ENCODE measurements at places on chromosomes 11 and 22.

- no peak for DNase-seq
Observed at GRCh38 chr11:20089796-20090653, 70.2 kb downstream of the DBX1 start.

- no peak for DNase-seq
Observed at GRCh38 chr22:29819501-29819900, 18.6 kb downstream of the ASCC2 start.

GRCh38 chr11:64742087-64742888 lies 1.7 kb downstream of the RASGRP2 start:
- DNase-seq: no peak

DNA sequence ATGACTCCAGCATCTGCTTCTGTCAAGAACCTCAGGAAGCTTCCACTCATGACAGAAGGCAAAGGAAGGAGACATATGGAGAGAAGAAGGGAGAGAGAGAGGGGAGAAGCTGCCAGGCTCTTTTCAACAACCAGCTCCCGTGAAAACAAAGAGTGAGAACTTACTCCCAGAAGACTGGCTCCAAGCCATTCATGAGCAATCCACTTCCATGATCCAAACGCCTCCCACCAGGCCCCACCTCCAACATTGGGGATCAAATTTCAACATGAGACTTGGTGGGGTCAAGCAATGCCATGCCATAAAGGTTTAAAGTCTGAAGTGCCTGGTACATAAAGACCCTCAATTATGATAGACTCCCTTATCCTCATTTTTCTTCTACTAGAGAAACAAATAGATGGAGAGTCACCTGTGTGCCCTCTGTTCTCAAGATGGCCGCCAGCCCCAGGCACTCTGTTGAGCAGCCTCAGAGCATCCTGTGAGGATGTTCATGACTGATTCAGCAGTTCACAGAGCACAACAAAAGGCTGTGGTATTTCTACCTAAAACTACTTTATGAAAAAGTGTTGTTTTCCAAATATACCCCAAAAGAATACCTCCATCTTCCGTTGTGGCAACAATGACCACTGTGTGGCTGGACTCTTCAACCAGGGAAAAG lies 69.0 kb upstream of the CRTAM start:
- DNase-seq: no peak

GRCh38 chr22:41401781-41402648 lies 20.3 kb downstream of the TEF start:
- DNase-seq: no peak
